Brain pericyte (primary cell): ENCODE measurements at places on chromosomes 13 and 19.

DNA sequence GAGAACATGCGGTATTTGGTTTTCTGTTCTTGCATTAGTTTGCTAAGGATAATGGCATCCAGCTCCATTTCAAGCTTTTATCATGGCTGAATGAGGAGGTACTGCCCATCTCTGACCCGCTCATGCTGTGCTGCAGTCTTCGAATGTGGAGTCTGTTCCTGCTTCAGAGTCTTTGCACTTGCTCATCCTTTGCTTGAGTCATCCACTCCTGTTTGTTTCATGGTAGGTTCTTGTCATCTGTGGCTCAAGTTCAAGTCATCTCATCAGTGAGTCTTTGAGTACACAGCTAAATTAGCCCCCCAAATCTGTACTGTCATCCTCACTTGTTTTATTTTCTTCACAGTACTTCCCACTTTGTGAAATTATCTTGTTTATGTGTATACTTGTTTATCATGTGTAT is 5.4 kb downstream of the UCHL3 start:
- no peak for DNase-seq

DNA sequence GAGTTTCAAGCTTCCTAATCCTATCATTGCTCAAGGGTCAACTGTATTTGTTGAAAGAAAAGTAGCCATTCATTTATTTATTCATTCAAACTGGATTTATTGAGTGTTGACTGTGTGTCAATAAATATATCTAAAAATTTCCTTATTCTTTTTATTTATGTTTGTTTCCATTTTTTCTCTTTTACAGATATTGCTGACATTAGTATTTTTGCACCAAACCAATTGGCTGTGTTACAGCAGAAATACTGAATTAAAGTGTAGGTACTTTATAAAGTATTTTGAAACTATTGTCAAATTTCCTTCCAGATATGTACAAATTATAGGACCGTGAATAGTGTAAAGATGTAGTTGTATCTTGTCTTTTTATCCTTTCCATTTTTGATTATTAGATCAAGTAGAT is 692.0 kb upstream of the SLC10A2 start:
- no peak for DNase-seq

GRCh38 chr13:26202365-26202972 is 19.6 kb downstream of the RNF6 start:
- no peak for DNase-seq

DNA sequence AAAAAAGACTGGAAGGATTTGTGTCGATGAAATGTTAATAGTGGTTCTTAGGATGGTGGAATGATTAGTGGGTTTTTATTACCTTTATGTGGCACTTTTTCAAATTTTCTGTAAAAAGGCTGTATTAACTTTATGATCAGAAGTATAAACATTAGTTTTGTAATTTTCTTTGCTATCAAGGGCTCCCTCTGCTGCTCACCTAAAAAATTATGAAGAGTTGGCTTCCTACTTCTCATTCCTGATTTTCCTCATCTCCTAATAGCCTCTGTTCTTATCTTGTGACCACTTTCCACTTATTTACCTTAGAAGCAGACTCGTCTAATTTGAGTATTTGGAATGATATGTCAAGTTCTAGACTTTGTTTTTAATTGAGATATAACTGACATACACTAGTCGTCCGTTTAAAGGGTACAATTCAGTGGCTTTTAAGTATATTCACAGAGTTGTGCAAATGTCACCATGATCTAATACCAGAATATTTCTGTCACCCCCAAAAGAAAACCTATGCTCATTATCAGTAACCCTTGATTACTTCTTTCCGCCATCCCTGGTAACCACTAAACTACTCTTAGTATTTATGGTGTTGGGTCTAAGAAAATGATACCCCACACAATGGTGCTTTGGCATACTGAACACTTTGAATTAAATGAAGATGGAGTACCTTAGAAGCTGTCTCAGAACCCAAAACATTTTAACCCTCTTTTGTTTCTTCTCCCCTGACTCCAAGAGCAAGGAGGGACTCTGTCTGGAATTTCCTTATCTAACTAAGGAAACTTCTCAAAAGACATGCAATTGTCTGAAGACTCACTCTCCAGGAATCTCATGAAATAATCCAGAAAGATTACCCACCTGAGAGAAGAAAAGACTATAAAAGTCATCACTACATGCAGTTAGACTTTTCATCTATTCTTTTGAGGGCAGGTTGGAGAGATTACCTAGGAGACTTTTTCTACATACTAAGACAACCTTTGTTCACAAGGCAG is 311.3 kb downstream of the DLEU7 start:
- DNase-seq: no peak

DNA sequence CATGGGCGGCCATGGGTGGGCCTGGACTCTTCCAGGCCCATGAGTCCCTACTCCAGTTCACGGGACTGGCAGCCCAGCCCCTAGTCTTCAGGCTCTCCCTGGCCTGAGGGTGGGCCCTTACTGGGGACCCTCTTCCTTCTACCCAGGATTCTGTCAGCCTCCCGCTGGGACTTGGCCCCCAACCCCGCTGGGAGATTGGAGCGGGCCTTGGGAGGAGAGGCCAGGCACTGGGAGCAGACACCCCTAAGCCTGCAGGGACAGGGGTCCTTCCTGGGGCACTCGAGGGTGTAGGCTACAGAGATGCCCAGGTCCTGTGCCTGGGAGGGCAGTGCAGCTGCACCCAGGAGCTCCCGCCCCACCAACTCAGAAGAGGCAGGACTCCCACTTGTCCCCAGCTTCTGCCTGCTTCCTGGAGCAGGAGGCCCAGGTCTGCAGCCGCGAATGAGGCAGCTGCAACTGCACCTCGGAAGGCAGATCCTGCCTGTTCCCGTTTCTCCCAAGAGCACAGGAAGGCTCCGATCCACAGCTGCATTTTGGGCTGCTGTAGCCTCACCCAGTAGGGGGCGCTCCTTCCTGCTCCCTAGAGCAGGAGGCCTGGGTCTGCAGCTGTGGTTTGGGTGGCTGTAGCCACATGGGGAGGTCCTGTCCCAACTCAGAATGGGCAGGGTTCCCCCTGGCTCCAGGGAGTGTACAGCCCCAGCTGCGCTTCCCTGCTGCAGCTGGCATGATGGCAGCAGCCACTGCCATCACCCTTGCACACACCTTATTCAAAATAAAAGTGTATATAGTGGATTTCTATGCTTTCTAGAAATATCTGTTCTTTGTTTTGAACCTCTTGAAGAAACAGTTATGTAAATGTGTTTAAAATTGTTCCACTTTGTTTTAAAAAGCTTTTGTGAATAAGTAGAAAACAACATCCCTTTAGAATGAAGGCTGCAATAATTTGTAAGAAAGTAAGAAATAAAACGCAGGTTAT is 46.8 kb downstream of the TEX26 start:
- no peak for DNase-seq

GRCh38 chr19:33205531-33206260 is 11.6 kb downstream of the LRP3 start:
- DNase-seq: no peak

GRCh38 chr13:113652404-113653263 is 5.4 kb downstream of the ATP4B start:
- no peak for DNase-seq

DNA sequence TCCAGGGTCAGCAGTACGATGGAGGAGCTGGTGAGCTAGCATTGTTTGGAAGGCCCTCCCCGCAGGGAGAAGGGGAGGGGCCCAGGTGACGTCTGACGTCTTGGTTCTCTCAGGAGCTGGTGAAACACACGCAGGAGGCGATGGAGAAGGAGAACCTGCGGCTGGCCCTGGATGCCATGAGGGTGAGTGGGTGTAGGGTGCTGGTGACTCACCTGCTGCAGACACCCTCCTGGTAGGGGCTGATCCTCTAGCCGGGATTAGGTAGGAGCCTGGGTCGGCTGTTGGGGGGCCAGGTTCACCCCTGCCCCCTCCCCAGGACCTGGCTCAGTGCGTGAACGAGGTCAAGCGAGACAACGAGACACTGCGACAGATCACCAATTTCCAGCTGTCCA is 55.8 kb downstream of the VAV1 start:
- no peak for DNase-seq

GRCh38 chr19:33287438-33287837 is 14.9 kb downstream of the CEBPA start:
- no peak for DNase-seq
